Activated T-helper 1 cell treated with anti-CD3 and anti-CD28 coated beads, Interleukin-2, amount 50 U/mL, for 16 hours (primary cell): ENCODE measurements at places on chromosomes 5 and 9.

- no peak for DNase-seq
Observed at GRCh38 chr5:168600409-168600808, 21.2 kb upstream of the PANK3 start.

DNA sequence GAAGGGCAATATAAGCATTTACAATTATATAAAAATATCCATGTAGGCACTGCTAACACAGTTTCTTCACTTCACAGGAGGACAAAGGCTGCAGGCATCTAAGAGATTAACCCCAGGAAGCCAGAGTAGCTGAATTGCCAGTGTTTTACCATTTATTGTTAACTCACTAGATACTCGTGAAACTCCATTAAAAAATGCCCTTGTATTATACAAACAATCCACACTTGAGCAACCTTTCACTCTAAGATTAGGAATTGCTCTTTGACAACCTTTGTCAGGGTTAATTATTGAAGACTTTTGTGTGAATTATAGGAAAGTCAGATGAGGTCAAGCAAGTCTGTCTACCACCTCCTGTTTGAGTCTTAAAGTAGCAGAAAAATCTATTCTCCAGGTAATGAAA is 317.8 kb downstream of the ADGRV1 start:
- DNase-seq = no peak

GRCh38 chr5:122967085-122967484 is 69.4 kb downstream of the PPIC start:
- no peak for DNase-seq

DNA sequence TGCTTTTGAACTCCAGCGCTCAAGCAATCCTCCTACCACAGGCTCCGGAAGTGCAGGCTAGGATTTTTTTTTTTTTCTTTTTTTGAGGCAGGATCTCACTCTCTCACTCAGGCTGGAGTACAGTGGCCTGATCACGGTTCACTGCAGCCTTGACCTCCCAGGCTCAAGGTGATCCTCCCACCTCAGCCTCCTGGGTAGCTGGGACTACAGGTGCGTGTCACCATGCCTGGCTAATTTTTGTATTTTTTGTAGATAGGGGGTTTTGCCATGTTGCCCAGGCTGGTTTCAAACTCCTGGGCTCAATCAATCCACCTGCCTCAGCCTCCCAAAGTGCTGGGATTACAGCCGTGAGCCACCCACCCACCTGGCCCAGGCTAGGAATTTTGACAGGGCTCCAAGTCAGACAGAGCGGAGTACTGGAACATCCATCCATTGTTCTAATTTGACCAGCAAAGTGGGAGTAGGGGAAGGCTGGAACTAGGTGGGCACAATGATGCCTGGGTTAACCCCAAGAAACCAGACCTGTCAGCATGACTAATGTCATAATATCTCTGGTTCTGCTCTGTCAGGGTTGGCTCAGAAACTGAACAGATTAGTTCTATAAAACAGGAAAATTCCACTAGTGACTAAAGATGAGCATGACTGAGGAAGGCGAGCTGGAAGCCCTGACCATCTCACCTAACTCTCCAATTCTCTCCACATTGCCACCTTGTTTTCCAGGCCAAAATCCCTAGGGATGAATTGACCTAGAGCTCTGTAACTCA is 9.2 kb downstream of the ZBTB5 start:
- DNase-seq = no peak

DNA sequence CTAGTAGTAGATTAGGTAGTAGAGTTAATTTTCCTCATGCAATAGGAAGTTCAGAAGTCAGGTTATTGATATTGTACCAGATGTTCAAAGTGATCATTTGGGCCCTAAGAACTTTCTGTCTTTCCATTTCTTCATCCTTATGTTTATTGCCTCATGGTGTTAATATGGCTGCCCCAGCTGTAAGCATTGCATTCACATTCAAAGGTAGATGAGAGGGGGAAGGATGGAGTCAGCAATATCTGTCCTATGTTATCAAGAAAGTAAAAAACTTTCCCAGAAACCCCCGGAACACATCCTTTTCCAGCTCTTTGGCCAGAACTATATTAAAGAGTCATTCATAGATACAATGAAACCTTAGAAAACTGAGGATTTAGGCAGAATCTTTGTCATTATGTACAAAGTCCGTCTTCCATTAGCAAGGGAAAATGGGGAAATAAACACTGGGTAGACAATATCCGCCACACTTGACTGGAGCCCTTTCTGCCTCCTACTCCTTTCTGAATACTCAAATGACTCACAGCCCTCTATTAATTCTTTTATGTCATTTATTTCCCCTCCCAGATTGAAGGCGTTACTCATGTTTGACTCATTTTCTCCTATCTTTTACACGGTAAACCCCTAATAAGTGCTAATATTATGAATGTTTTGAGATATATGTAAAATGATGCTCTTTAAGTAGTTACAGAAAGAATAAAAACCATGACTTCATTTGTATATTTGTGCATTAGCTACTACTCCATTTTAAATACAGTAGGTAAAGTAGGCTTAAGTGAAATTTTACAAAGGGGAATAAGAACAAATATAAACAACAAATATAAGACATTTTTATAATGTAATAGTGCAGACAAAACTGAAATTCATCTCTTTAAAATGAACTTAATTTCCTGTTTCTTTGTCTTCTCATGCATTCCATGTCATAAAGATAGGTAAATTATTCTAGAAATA is 127.6 kb downstream of the SLF1 start:
- no peak for DNase-seq

DNA sequence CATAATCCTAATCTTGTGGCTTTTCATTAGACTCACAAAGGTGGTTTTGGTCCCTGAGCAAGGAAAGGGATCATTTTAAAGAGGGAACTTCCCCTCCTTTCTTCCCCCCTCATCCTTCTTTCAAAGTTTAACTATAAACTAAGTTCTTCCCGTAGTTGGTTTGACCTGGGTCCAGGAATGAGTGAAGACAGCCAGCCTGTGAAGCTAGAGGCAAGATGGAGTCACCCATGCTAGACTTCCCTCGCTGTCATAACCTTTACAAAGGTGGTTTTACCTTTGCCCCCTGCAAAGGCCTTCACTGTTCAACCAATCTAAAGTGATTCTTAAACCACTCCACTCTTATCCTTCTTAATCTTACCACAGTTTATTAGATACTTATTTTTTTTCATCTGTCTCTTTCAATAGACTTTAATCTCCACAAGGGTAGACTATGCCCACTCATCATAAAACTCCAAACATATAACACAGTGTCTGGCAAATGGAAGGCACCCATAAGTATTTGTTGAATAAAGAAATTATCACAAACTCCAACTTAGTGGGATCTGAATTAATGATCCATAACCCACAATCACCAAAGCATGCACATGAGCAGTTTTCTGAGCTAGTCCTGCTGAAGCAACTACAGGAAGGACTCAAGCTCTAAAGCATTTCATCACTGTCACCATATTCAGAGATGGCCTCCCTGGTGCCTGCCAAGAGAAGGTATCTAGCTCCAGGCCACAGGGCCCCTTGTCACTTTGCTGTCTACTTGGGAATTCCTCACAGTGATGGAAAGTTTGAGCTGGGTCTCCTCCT is 369.0 kb downstream of the SPOCK1 start:
- no peak for DNase-seq
